ENCODE measurements at places on chromosomes 2 and 18.

- no peak for DNase-seq
Measured at GRCh38 chr2:222592176-222592575, 63.7 kb downstream of the FARSB start.

GRCh38 chr2:46888421-46888952 is 27.1 kb downstream of the MCFD2 start:
- no peak for DNase-seq

DNA sequence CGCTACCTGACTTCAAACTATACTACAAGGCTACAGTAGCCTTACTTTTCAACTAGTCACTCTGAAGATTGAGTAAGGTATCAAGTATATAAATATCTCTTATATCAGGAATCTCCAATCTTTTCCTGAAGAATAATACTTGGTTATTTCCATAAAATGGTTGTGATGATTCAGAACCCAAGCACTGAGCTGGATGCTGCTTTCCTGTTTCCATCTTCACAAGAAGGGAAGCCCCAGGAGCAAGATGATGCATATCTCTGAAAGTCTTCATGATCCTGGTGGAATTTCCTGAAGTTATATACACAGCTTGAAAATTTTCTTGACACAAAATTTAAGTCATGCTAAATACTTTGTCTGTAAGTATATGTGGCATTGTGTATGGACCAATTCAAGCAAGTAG is 243.9 kb upstream of the TANK start:
- no peak for DNase-seq

DNA sequence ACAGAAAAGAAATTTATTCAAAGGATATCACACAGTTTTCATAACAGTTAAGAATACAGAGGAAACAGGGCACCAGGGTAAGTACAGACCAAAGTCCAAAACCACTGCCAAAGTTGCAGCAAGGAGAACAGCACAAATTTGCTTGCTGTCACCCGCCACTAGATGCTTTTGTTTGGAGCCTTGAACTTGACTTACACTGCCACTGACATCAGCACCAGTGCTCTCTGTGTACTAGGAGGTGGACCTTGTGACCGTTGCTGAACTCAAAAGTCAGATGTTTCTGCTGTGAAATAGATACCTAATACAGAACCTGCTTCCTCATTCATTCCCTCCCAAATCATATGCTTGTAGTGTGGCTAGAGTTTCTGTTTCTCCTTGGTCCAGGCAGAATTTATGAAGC is 578.3 kb upstream of the TMEFF2 start:
- no peak for DNase-seq

GRCh38 chr2:173854141-173854540 is 111.0 kb downstream of the SP3 start:
- no peak for DNase-seq

GRCh38 chr2:200713003-200713703 is 98.6 kb upstream of the BZW1 start:
- DNase-seq, result peak; percentile 73

GRCh38 chr2:229446350-229446749 is 175.3 kb upstream of the PID1 start:
- no peak for DNase-seq

DNA sequence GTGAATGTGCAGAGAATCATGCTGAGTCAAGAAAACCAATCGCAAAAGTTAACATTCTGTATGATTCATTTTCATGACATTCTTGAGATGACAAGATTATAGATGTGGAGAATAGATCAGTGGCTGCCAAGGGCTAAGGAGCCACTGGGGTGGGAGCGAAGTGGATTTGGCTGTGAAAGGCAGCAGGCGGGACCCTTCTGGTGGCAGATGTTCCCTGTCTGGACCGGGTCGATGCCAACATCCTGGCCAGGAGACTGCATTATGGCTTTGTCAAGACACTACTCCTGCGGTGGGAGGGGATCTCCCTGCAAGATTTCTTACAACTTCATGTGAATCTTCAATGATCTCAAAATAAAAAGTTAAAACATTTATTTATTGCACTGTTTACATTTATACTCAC is 427.9 kb downstream of the GALR1 start:
- no peak for DNase-seq

GRCh38 chr2:13581471-13581870 is 864.7 kb downstream of the TRIB2 start:
- no peak for DNase-seq

GRCh38 chr2:154408786-154409185 is 289.7 kb upstream of the KCNJ3 start:
- no peak for DNase-seq

GRCh38 chr2:65620524-65620923 is 188.1 kb upstream of the SPRED2 start:
- DNase-seq, result no peak

- DNase-seq, result no peak
Measured at GRCh38 chr2:20447437-20448245, 767 bp downstream of the RHOB start.

GRCh38 chr18:58264075-58264474 is 220.0 kb downstream of the NEDD4L start:
- no peak for DNase-seq

DNA sequence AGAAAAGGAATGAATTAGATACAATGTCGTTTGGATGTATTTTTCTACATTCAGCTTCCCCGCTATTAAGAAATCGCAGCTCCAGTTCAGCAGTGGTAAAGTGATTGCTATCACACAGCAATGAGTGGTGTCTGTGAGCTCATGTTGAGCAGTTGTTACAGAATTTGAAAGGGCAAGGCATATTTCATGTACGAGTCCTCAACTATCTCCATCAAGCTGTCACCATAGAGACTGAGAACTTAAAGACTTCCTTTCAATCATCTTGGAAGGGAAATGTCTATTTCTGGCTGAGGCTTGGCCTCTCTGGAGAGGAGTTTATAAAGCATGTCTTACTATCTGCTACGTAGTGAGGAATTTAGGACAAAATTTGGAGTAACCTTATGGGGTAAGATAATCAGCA is 24.4 kb upstream of the FAM117B start:
- no peak for DNase-seq

GRCh38 chr2:130834091-130834930 is 2.4 kb upstream of the ARHGEF4 start:
- no peak for DNase-seq
